NCI-H1092 (cell line): ENCODE measurements at places on chromosomes 5 and 9.

DNA sequence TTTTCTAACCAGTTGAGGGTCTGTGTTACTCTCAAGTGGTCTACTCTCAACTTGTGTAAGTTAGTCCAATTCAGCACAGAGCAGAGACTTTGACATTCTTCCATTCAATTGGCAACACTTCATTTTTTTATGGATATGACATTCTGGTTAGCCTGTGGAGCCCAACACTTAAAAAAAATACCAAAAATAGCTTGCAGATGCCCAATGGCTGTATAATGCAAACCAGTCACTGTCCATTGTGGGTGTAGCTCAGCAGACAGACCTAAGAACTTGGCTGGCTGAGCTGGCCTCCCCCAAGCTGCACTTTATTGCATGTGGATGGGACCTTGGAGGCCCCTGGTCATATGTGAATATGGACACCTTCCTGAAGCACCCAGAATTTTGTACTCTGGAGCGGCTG is 103.2 kb downstream of the DPYSL3 start:
- DNase-seq = no peak

- DNase-seq = no peak
These were observed 6.5 kb upstream of the C9 start for GRCh38 chr5:39370555-39371366.

DNA sequence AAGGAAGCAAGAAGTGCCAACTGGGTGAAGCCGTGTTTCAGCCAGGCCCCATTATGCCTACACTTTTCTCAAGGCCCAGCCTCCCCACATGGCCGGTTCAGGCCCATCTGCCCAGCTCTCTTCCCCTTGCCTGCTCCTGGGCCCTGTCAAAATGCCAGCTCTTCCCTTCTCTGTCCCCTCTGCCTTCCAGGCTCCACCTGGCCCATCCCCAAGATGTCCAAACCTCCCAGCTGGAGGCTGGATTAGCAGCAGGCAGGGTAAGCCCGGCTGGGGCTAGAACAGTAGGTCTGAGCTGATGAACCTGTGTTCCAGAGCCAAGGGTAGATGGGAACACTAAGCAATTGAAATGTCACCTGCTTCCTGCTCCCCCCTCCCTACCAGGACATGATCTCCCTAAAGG is 64.1 kb upstream of the HSPA9 start:
- no peak for DNase-seq

GRCh38 chr9:12972608-12973589 is 198.1 kb downstream of the LURAP1L start:
- DNase-seq = no peak

- DNase-seq = no peak
These were observed 169.5 kb downstream of the PTPRD start for GRCh38 chr9:10443181-10443867.

DNA sequence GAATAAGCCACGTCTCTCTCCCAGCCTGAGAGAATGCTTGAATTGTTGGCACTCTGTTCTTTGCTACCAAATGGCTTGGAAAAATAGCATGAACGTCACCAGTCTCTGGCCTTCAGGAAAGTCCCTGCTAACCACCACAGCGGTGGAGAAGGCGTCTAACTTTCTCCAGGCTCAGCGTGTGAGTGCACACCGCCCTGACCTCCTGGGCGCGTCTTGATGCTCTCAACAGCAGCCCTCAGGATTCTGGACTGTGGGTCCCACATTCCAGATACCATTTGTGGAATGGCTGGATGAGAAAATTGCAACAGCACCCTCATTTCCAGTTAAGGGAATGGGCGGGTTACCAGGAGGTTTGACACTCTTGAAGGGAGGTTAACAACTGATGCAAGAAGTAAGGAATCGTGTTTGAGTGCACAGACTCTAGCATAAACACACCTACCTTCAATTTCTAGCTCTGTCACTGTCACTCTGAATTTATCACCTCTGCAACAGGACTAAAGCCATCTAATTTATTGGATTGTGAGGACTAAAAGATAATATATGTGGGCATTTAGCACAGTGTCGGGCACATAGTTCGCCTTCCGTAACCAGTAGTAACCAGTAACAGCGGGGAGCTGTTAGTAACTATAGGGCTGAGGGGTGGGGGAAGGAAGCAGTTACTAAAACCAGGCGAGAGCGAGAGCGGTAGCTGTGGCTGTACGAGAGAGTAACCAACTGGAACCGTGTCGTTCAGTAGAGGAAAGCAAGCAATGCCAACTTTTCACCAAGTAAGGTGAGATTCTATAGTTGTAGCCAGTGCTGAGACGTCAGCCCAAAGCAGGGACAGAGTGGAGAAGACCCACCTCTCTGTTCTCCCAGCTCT is 807 bp upstream of the PLGRKT start:
- DNase-seq = no peak

DNA sequence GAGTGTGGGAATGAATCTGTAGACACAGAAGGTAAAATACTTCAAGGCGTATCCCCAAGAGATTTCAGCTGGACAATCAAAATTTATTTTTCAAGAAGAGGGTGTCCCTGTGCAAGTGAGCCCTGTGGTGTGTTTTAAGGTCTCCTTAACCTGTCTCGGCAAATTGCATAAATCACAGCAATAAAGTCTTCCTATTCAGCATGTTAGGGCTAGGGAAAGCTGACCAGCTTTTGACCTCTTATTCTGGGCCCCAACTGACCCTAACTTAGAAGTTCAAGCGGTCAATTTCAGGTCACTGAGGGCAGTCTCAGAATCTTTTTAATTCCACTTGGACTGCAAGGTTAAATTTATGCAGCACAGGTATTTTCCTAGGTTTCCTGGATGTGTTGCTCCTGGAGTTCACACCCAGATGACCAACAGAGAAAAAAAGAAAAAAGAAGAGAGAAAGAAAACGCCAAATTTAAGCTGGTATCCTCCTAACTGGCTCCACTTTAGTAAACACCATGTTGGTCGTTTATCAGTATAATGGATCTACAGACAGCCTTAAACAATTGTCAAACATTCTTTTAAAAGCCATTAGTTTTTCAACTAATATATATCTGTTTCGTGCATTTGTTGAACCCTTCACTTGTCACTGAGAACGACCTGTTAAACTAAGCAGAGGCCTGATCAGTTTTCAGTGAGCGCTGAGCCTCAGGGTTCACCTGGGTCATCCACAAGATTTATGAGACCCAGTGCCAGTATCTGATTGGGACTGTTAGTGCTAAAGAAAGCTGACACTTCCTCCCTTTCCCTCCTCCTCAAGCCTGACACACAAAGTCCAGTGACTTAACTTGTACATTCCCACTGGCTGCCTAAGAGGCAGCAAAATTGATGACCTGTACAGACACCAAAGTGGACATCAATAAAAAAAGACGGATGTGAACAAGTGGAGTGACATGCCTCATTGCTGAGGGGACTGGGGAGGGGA is 546.1 kb downstream of the NR2F1-AS1 start:
- no peak for DNase-seq
